Stimulated activated naive B cell treated with anti-CD40 and anti-IgM and Interleukin-4, amounts not matched to agents 10 μg/mL and 1 μg/mL and 100 μg/mL, for 72 hours (primary cell): ENCODE measurements at places on chromosomes 4 and X.
A peak's percentile ranks its signal among the peaks of the same experiment; 100 is the strongest.

DNA sequence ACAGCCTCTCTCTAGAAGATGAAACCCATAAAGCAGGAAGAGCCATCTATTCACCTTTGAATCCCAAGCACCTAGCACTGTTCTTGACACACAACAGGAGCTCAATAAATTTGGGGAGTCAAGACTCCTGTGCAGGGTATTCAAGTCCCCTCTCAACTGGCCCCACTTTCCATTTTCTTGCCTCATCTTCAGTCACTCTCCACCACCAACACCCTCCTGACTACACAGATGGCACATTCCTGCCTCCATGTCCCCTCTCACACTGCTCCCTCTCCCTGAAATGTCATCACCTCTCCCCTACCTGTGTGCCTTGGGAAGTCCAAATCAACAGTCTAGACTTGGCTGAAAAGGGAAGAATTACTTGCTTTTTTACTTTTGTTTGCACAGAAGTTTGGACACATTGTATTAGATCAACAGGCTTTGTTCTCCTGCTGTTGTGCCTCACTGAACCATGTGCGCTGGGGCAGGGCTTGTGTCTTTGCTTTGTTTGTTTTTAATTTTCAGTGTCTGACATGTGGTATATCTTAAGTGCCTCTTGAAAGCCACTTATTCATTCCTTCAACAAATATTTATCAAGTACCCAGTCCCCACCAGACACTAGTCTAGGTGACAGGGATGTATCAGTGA lies 85.1 kb downstream of the APBB2 start:
- H3K27me3 ChIP-seq: peaks cover 7% of the 10 kb centered on the region
- no peaks in the 10 kb centered on the region for H3K36me3 ChIP-seq
- no peaks in the 10 kb centered on the region for H3K4me1 ChIP-seq
- no peak for DNase-seq
- no peak overlapping the region for H3K27ac ChIP-seq

- no peaks in the 10 kb centered on the region for H3K27me3 ChIP-seq
- peak; percentile 42 for DNase-seq
- H3K36me3 ChIP-seq: no peaks in the 10 kb centered on the region
- H3K27ac ChIP-seq: peak overlapping the region; percentile 74
- H3K4me3 ChIP-seq: peak overlapping the region; percentile 75
- peaks cover 29% of the 10 kb centered on the region for H3K4me1 ChIP-seq
Observed at GRCh38 chrX:40539214-40540142, 41.3 kb upstream of the ATP6AP2 start.

DNA sequence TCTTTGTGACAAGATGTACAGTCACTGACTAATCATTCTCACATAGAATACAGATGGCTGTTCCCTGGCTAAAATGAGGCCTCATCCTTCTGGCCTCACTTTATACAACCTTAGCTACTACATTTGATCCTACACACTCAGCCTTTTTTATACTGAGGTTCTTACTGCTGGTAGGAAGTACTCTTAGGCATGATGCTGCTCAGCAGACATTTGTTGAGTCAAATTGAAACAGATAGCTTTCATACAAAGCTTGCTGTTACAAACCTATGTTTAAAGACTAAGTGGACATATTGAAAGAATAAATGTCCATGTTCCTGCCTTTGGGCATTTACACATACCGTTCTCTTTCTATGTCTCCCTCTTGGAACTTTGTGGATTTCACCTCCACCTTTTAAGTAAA lies 154.9 kb downstream of the NPFFR2 start:
- no peaks in the 10 kb centered on the region for H3K4me1 ChIP-seq
- H3K4me3 ChIP-seq: no peak overlapping the region
- no peak overlapping the region for H3K27ac ChIP-seq
- no peaks in the 10 kb centered on the region for H3K36me3 ChIP-seq
- no peaks in the 10 kb centered on the region for H3K27me3 ChIP-seq

- peaks cover 27% of the 10 kb centered on the region for H3K4me1 ChIP-seq
- H3K36me3 ChIP-seq: peaks cover 22% of the 10 kb centered on the region
- peak overlapping the region; percentile 79 for H3K27ac ChIP-seq
- peak overlapping the region; percentile 17 for H3K4me3 ChIP-seq
- H3K27me3 ChIP-seq: no peaks in the 10 kb centered on the region
Observed at GRCh38 chr4:152510349-152511147, 25.3 kb downstream of the FBXW7 start.

GRCh38 chrX:44874420-44875184 lies 1.6 kb downstream of the KDM6A start:
- no peaks in the 10 kb centered on the region for H3K27me3 ChIP-seq
- DNase-seq: no peak
- peak overlapping the region; percentile 96 for H3K27ac ChIP-seq

GRCh38 chr4:82753725-82754410 lies 44.7 kb downstream of the SCD5 start:
- no peak overlapping the region for H3K4me3 ChIP-seq
- no peaks in the 10 kb centered on the region for H3K36me3 ChIP-seq
- no peak overlapping the region for H3K27ac ChIP-seq
- no peak for DNase-seq
- peaks cover 6% of the 10 kb centered on the region for H3K4me1 ChIP-seq
